Skeletal muscle cell (primary cell): ENCODE measurements at places on chromosomes 1 and 21.

DNA sequence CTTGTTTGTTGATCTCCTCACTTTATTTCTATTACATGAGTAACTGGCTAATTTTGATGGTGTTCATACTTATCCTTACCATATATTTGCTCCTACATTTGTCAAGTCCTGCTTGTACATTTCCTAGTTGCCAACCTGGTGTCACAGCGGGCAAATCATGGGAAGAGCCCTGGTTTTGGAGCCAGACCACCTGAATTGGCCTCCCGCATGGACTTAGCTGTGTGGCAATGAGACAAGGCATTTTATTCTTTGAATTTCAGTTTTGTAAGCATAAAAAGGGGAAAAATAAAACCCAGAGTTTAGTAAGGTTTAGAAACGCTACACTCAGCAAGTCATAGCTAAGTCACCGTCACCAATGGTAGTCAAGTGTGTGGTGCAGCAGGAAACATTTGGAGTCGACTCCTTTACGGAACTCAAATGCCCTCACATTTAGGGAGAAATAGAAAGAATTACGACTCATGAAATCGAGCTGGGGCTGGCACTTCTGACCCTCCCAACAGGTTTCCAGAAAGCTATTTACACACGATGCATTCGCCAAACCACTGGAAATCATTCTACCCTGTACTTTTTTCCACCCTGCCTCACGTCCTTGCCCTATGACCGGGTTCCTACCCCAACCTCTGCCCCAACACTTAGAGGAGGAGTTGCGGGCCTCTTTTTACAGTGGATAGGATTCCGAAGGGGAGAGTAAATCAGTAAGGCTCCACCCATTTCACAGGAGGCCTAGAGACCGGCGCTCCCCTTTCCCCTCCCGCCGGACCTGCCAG lies 492 bp upstream of the PGM1 start:
- no peak for DNase-seq

DNA sequence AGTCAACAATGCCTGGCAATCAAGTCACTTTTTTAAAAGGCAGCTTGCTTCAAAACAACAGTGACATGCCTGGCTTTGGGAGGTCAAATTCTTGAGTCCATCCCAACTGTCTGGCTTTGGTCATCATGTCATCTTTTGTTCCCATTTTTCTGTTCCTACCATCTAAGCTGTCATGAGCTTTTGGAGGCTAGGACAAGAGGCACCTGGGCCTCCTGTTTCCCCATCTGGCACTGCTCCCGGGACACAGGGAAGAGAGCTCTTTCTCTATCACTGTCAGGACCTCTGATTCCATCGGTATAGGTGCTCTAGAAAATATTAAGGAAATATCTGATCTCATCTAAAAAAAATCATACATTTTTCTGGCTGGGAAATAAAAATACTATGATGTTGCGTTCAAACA lies 156.3 kb downstream of the CLIC6 start:
- no peak for DNase-seq

DNA sequence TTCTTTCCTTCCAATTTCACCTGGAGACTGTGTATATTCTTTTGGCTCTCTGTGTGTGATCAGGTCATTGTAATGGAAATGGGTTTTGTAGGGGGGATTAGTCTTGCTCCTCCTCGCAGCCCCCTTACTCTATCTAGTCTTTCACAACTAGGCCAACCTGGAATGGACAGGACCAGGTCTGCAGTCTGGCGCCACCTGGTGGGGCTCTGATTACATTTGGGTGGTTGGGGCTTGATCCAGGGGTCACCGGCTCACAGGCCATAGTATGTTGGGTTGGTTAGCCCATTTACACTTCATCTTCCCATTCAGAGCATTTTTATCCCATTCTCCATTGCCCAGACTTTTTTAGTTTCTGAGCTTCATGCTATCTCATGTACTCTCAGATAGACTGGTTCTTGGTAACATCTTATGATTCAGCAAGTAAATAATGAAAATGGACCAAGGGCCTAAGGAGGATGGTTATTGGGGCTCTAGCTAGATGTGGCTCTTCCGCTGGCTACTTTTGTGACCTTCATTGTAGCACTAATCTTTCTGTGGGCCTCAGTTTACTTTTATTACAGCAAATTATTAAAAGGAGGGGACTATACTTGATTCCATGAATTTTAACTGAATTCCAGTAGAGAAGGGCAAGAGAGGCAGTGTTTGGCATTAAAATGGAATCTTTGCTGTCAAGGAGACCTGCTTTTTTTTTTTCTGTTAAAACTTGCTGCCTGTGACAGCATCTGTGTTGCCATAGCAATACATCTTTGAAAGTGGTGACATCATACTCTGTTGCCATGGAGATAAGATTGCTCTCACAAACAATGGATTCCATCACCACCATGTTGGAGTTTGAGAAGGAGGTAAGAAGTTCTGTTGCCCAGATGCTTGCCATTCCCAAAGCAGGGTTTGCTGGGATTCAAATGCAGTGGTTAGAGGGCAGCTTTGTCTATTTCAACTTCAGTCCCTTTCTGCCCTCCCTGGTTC lies 150.1 kb downstream of the PLXNA2 start:
- no peak for DNase-seq

DNA sequence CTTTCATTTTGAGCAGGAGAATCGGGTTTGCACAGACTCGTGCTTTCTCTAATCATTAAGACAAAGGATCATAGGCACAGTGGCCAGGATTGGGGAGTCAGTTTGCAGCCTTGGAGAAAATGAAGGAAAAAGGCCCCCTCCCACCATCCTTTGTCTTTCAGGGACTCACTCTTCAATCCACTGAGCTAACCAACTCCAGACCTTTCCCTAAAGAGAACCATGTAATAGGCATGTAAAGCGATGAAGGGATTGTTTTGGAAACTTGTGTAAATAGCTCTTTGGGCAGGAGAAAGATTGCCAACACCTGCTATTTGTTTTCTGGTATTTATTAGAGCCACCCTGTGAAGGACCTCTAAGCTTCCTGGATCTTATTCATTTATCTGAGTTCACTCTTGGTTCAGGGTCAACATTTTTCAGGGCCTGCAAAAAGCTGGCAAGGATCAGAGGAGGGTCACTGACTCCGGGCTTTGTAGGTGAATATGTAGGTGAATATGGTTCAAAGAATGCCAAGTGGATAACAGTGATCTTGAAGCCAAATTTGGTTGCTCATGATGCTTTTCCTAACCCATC lies 192.6 kb upstream of the FGGY start:
- no peak for DNase-seq

DNA sequence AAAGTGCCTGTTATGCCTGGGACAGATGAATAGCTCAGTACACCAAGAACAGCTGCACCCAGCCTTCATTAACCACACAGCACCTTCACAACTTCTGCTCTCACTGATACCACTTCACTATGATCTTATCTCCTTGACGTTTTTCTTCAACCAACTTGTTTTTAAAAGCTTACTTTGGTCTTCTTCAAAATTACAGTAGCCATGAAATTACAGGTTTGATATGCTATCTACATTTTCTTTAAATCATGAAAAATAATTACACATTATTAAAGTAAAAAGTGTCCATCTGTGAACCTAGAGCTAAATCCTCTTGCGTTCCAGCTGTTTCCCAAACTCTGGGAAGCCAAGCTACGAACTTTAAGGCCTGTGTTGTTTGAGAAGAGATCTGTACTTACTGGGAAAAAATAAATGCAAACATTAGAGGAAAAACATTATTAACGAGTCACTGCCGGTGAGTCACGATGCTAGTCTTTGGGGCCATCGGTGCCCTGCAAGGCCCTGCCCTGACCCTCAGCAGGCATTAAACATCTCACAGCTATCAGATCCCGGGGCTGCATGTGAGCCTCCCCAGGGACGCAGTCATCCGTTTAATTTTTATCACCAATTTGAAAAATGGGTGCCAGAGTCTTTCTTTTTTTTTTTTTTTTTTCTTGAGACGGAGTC lies 56.3 kb upstream of the GPR153 start:
- no peak for DNase-seq

- no peak for DNase-seq
Observed at GRCh38 chr1:29508458-29509107, 272.3 kb downstream of the PTPRU start.

- DNase-seq, result no peak
Observed at GRCh38 chr1:84763912-84764680, 73.8 kb upstream of the SSX2IP start.

GRCh38 chr1:28886731-28887418 lies 27.5 kb upstream of the EPB41 start:
- no peak for DNase-seq

DNA sequence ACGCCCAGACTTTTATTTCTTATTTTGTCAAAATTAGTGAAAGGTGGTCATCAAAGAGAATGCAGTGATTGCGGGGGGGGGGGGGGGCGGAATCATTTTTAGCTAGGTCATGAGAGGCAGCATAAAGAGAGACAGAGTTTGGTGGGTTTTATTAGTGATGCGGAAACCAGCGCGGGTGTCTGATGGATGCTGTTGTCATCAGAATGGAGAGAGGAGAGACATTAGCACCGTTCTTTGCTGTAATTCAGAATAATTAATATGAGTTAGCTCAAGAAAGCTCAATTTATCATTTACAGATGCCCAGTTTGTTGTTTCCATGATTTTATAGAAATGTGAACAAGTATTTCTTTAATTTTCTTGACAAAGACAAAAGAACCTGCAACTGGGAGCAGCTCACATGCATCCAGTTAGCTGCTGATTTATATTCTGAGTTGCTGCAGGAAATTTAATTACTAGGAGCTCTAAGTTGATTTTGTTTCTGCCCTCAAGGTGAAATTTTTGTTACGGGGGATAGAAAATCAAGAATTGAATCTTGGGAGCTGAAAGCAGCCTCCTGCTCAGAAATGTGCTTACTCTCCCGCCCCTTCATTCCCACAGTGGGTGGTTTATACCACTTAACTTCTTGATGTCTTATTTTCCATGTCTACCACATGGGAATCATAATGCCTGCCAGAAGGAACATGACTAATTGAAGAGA lies 133.4 kb upstream of the MAP1LC3C start:
- no peak for DNase-seq

DNA sequence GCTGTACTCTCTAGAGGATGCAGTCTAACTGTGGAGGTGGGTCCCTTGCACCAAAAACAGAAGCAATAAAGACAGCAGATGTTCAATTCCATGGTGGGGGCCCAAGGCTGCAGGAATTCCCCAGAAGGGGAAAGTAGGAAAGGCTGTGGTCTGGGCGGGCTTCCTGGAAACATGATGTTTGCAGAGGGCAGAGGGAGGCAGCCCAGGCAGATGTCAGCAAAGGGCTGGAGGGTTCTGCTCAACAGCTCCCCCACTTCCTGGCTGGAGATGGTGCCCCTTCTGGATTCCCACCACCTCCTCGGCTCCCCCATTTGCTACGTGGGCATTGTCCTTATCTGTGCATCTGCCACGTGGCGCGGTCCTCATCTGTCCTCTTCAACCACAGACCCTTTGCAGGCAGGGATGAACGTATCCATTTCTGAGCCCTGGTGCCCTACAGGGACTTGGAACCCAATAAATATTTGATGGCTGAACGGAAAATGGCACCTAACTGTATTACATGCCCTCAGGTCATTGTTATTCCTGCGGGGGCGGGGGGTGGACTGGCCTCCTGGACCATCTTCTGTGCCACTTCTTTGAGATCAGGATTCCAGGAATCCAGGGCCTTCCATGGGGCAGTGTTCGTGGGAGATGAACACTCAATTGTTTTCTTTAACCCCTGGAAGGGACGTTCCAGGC lies 8.4 kb upstream of the GUCA2B start:
- DNase-seq, result no peak

GRCh38 chr1:8962812-8963530 lies 17.3 kb downstream of the CA6 start:
- DNase-seq, result no peak

DNA sequence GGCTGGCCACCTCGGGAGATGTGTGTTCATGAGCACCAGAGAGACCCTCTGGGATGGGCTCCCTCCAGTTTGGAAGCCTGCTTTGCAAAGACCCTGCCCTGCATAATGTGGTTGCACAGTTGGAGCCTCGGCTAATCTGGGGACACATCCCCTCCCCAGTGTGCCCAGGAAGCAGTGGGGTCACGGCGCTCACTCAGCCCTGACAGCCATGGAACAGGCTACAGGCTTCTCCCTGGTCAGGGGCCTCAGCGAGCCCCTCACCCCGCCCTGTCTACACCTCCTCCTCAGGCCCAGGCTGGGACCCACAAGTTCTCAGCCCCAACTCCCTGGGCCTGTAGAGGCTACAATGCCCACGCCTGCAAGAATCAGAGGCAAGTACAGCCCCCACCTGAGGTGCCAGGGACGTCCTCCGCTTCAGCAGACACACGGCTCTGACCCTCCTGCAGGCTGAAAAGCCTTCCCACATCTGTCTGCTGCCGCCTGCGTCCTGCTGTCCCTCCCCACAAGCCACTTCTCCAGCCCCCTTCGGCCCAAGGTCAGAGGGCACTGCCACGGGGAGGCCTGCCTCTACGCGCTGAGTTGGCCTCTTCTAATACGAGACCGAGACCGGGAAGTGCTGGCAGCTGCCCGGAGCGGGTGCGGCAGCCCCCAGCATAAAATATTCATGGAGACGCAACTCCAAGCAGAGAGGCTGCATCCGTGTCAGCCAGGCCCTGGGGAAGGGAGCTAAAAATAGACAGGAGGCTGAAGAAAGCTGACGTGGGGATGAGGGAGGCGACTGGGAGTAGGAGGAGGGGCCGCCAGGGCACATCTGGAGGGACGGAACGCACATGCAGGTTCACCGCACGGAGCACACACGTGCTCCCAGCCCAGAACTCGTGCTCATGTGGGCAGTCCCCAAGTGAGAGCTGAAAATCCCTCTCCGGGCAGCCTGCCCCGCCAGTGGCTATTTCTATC lies 15.2 kb upstream of the GPR153 start:
- DNase-seq, result peak; percentile 72

- no peak for DNase-seq
Observed at GRCh38 chr21:28769683-28770082, 223.0 kb downstream of the LTN1 start.

- no peak for DNase-seq
Observed at GRCh38 chr1:156429313-156430060, 60.5 kb downstream of the RHBG start.

- no peak for DNase-seq
Observed at GRCh38 chr1:9825093-9826074, 1.6 kb upstream of the CLSTN1 start.
